ENCODE measurements at places on chromosomes 7 and 10.
A peak's percentile ranks its signal among the peaks of the same experiment; 100 is the strongest.

GRCh38 chr7:155375337-155376277 is 77.9 kb downstream of the INSIG1 start:
- no peak for DNase-seq

DNA sequence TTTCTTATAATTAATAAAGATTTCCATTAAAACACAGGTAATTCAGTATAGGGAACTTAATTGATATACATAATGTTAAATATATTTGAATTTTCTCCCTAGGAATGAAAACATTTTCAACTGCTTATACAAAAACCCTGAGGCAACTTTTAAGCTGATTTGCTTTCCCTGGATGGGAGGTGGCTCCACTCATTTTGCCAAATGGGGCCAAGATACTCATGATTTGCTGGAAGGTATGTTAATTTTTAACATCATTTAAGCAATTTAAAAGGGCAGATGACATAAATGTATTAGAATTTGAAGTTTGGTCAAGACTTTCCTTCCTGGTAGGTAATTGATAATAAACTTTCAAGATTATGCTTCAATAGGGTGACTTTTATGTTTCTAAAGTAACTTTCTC is 5.8 kb downstream of the OLAH start:
- no peak for DNase-seq

DNA sequence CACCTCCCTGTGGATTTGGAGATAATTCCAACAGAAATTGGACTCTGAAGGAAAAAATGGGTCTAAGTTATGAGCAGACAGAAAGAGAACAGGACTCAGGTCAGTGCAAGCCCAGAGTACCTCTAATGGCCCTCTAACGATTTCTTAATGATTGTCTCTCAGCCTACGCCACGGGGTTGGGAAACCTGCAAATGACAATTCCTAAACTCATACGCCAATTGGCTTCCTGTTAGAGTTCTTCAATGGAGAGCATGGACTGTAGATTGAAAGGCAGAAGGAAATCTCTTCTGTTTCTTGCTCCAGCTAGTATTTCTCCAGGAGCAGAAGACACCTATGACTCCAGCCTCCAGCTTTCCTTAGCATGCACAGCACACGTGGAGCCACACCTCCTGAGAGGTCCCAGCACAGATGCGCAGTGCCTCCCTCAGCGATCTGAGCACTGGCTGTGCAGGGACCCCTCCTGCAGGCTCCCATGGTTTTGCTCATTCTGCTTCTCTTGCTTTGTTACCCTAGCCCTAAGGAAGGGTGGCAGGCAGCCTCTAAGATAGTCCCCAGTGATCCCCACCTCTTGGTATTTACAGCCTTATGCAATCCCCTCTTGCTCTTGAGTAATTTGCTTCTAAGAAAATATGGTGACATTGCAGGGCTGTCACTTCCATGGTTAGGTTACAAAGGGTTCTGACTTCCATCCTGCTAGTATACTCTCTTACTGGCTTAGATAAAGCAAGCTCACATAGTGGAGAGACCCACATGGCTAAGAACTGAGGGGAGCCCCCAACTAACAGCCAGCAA is 30.1 kb downstream of the DENND11 start:
- no peak for DNase-seq

DNA sequence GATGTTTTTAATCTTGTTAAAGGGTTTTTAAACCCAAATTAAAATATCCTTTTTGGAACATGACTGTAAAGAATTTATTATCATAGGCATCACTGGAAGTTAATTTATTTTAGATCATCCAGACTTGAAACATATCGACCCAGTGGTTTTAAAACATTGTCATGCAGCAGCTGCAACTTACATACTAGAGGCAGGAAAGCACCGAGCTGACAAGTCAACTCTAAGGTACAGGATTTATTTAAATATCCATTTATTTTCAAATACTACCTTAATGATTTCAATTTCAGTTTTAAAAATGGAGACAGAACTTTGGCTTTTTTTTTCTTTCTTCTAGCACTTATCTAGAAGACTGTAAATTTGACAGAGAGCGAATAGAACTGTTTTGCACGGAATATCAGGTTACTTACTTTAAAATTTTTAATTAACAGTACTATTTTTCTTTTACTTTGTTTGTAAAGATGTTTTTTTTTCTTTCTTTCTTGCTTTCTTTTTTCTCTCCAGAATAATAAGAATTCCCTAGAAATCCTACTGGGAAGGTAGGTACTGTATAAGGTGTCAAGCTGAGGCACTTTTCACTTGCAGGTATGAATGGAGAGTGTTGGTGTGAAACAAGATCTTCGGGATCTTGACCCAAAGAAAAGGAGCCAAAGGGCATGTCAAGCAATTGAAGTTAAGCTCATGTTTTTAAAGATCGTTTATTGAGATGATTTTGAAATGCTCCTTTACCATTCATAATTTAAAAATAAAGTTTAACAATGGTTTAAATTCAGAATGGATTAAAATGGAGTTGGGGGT is 1.8 kb downstream of the COMMD3 start:
- DNase-seq, result no peak

DNA sequence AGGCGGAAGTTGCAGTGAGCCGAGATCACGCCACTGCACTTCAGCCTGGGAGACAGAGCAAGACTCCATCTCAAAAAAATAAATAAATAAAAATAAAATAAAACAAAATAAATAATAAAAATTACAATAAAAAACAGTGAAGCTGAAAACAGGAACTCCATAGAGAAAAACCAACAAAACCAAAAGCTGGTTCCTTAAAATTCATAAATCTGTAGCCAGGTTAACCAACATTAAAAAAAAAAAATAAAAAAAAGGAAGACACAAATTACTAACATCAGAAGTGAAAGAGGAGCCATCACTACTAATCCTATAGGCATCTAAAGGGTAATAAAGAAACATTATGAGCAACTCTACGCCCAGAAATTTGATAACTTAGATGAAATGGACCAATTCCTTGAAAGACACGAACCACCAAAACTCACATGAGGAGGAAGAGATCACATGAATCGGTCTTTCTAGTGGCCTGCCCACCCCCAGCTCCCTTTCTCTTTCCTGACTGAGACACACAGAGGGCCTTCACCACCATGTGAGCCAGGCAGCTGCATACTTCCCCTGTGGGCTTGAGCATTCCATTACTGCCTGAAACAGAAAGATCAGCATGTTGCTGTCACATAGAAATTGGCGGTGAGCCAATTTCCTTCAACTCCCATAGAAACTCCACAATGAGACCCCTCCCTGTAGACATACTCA is 208.7 kb downstream of the MAD1L1 start:
- peak; percentile 31 for DNase-seq

DNA sequence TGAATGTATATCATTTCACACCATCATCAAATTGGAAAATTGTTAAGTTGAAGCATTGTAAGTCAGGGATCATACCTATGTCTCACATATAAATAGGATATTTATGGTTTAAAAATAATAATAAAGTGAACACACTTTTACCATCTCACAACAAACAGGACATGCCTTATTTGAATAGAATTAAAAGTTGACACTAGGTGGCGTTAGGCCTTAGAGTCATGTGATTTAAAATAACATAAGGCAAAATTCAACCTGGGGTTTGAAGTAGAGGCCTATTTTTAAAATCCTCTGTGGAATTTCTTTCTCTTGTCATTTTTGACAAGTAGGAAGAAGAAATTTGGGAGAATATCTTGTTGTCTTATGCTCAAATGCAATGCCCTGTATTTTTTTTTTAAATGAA is 184.7 kb upstream of the PCDH15 start:
- DNase-seq, result no peak

GRCh38 chr10:85849315-85849714 is 517.3 kb downstream of the GRID1 start:
- DNase-seq, result no peak

GRCh38 chr10:70272925-70273316 is 10.9 kb downstream of the NPFFR1 start:
- DNase-seq, result no peak

- DNase-seq, result peak; percentile 31
Observed at GRCh38 chr10:93062514-93063143, 2.0 kb downstream of the CYP26C1 start.

DNA sequence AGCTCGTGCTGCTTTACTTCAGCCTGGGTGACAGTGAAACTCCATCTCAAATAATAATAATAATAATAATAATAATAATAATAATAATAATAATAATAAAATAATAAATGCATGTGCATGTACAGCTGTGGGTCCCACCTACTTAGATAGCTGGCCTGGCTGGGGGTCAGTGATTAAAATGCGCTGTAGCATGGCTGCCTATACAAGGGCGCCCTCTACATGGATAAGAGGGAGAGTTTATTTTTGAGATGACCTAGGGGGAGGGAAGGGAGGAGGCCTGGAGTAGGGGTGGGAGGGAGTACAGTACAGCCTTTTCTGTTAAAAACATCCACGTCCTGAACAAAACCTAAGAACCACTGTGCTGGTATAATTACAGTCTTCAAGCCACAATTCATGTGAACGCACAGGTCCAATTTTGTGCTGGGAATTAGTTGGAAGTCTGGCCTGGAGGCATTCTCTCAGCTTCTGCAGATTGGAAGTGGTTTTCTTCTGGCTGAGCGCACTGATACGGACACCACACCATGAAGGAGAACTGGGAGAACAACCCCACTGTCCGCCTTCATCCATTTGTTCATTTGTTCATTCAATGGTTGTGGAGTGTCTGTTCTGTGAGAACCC is 146.5 kb downstream of the TMEM178B start:
- no peak for DNase-seq

DNA sequence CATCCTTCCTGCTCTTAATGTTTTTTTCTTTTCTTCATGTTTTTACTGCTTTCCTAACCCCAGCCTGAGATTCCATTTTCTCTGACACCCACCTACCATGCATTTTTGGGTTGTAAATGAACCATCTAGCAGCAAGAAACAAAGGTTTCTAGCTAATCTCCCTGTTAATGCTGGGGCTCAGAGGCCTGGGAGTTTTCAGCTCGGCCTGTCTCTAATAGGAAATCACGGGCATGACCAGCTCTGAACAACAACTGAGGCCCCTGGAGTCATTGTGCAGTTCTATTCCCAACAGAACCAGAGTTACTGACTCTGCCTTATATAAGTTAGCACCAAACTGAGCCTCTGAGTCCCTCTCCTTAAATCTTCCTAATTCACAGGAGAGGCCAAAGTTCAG is 134.8 kb downstream of the CFAP58 start:
- DNase-seq, result no peak

DNA sequence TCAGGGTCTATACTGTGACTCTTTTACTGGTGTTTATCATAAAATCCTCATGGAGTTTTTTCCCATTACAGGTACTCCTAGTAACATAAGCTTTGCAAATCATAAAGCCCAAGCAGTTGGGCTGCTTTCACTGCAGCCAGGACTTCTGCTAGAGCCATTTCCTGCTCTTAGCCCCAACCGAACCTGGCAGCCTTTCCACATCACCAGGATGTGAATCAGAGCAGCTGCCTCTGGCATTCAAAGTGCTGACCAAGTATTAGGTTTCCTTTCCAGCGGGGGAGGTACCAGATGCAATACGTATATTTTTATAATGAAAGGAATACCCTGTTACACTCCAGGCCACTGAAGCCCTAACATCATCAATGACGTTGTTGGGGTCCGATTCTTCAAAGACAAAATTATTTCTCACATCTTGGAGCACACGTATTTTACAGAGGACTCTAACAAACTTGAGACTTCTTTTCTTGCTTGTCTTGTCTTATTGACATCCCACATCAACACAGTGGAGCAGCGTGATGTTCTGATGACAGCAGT is 3.6 kb upstream of the HTR5A start:
- DNase-seq, result peak; percentile 46
